ENCODE measurements at places on chromosomes 3 and 15.

- no peak for DNase-seq
These were observed 107.4 kb downstream of the ADAMTS17 start for GRCh38 chr15:100234158-100235029.

DNA sequence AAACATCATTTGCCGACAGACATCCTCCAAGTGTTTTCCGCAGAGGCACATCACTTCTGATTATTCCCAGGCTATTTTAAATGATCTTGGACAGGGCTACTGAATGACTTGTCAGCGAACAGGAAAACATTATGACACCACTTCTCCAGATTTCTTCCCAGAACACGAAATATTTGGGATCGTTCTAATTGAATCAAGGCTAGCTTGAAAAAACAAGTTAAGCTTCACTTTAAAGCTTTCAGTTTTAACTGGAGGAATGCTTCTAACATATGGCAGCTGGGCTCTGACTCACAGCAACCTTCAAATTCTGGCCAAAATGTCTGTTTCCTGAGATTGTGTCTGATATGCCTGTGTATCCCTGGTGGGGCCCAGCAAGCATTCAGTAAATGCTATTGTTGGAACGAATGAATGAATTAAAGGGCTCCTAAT, 127.0 kb upstream of the ICE2 start:
- DNase-seq: no peak

DNA sequence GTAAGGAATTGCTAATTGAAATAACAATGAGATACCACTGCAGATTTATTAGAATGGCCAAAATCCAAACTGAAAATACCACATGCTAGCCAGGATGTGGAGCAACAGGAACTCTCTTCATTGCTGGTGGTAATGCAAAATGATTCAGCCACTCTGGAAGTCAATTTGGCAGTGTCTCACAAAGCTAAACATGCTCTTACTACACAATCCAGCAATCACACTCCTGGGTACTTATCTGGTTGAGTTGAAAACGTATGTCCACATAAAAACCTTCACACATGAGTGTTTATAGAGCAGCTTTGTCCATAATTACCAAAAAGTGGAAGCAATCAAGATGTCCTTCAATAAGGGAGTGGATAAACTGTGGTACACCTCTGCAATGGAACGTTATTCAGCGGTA, 113.3 kb downstream of the SMAD6 start:
- no peak for DNase-seq

DNA sequence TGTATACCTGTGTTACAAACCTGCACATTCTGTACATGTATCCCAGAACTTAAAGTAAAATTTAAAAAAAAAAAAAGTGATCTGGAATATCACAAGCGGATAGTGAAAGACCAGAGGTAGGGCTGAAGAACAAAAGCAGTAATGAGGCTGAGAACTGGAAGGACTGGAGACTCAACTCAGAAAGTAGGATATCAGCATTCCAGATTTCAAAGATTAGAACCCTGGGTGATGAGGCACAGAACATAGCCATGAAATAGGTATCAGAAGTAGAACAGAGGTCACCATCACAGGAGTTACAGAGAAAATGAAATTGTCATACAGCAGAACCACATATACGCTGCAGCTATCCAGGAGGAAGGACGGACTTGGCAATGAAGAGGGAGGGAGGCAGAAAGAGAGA, 56.1 kb downstream of the ACAP2 start:
- no peak for DNase-seq

DNA sequence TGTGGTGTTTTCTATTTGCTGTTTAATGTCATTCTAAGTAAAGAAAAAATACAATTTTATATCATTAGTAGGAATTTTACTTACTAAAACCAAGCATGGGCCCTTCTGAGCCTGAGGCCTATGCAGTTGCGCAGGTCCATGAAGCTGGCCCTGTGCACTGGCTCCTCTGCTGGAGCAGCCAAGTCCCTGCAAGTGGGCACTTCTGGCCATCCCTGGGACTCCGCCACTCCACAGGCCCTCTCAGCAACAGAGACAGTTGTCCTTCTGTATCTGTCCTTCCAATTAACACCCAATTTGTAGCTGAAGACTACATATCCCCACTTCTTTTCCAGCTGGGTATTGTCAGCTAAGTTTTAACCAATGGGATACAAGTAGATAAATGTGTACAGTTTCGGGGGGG, 49.9 kb upstream of the RYK start:
- no peak for DNase-seq

Measured in lower leg skin (tissue), 4 donors.